ENCODE measurements at places on chromosomes 6 and 20.

- no peak for DNase-seq
Observed at GRCh38 chr6:104983776-104984175, 26.9 kb downstream of the LIN28B start.

DNA sequence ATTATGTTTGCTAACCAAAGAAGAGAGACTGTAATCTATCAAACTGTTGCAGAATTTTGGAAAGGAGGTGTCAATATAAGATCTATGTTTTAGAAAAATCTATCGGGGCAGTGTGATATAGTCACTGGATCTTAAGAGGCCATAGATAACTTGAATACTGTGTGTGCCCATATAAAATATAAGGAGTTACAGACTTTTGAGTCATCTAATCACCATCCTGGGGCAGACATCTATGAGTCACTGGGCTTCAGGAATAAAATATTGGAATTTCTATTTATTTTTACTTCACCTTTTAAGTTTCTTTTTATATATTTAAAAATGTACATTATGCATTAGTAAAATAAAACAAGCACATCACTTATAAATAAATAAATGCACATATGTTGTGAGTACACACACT is 509.3 kb upstream of the MAN1A1 start:
- no peak for DNase-seq

DNA sequence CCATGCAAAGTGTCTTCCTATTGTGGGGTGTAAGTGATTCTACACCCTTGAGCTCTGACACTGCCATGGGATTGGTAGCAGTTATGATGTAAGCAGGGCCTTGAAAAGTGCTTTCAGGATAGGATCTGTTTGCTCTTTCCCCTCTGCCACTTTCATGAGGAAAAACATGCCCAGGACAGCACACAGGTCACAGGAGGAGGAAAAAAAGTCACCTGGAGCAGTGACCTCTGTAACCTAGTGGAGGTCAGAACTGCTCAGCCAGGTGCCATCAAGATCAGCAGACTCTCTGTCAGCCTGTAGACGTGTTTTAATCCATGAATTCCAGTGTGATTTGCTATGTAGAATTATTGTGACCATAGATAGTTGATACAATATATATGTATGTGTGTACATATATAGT is 92.7 kb upstream of the BMP2 start:
- DNase-seq, result no peak

- DNase-seq, result no peak
Observed at GRCh38 chr6:2351807-2352431, 106.5 kb upstream of the GMDS start.
